ENCODE measurements at places on chromosomes 2 and 18. TPM values are rescaled to one million over a fixed set of nuclear protein-coding genes. Genes with fewer than 3 reads are reported as not detected.

GRCh38 chr2:237190966-237191713 lies 105.5 kb downstream of the COPS8 start:
- H3K4me1 ChIP-seq, result peaks cover 39% of the 10 kb centered on the region
- no peaks in the 10 kb centered on the region for H3K36me3 ChIP-seq
- H3K4me3 ChIP-seq, result no peak overlapping the region
- H3K27me3 ChIP-seq, result no peaks in the 10 kb centered on the region
- peak; percentile 73 for DNase-seq

GRCh38 chr2:3873899-3874298 lies 170.5 kb downstream of the DCDC2C start:
- H3K4me3 ChIP-seq, result no peak overlapping the region
- no peak for DNase-seq
- H3K36me3 ChIP-seq, result no peaks in the 10 kb centered on the region
- no peaks in the 10 kb centered on the region for H3K4me1 ChIP-seq

Gene MPHOSPH10
- 25.8 TPM for total RNA-seq

Gene ANAPC1
- 41.7 TPM for total RNA-seq

DNA sequence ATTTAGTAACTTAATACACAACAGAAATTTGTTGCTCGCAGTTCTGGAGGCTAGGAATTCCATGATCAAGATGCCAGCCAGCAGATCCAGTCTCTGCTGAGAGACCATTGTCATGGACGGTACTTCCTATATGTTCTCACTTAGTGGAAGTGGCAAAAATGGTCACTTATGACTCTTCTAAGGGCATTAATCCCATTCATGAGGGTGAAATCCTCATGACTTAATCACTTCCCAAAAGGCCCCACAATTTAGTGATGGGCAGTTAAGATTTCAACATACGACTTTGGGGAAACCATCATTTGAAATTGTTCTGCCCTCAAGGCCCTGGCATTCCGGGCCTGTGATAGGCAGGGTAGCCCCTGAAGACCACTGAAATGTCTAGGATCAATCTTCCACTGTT lies 23.0 kb downstream of the BZW1 start:
- no peaks in the 10 kb centered on the region for H3K27me3 ChIP-seq
- H3K27ac ChIP-seq, result no peak overlapping the region
- H3K36me3 ChIP-seq, result no peaks in the 10 kb centered on the region
- no peak overlapping the region for H3K4me3 ChIP-seq
- DNase-seq, result no peak

DNA sequence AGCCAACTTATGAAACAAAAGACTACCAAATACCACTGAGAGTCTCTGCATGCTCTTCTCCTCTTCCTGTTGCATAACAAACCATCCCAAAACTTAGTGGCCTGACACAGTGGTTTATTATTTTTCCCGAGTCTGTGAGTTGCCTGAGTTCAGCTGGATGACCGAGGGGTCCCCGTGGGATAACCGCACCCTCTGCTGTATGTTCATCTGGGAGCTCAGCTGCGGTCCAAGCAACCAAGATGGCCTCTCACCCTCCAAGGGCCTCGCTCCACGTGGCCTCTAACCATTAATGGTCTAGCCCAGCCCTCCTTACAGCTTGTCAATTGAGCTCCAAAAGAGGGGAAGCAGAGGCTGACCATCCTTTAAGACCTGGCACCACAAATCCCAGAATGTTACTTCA lies 17.1 kb downstream of the ITM2C start:
- peak; percentile 45 for DNase-seq
- H3K27me3 ChIP-seq, result no peaks in the 10 kb centered on the region

DNA sequence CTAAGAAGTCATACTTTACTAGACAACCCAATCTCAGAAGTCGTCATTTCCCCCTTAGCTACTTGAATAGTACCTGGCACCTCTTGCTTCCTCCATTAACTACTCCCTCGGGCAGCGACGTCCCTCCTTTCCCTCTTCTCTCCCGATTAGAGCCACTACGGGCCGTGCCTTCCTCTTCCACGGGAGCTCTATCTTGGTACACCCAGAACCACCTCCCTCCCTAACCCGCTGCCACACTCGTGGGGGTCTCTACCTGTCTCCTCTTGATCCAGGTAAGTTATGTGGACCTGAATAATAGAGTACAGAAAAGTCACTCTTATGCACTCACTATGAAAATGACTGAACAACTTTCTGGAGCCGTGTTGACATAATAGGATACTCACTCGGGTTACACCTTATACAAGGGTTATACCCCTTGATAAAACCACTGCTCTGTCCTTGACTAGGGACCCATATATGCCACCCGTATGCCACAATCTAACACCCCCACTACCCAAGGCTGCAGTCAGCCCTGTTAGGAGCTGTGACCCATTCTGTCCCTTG lies 595 bp upstream of the HDHD2 start:
- H3K4me1 ChIP-seq, result peaks cover 23% of the 10 kb centered on the region
- peak overlapping the region; percentile 66 for H3K4me3 ChIP-seq
- peaks cover 3% of the 10 kb centered on the region for H3K36me3 ChIP-seq
- H3K27me3 ChIP-seq, result no peaks in the 10 kb centered on the region
- DNase-seq, result no peak

- no peaks in the 10 kb centered on the region for H3K36me3 ChIP-seq
- no peak overlapping the region for H3K27ac ChIP-seq
- no peaks in the 10 kb centered on the region for H3K27me3 ChIP-seq
Observed at GRCh38 chr2:99877963-99878362, 264.4 kb downstream of the AFF3 start.

Gene MAP3K19
- total RNA-seq, result not detected

Gene UGT1A5
- total RNA-seq, result not detected

Gene POMC
- total RNA-seq, result 34.2 TPM

GRCh38 chr2:78845664-78846185 lies 179.8 kb upstream of the REG3G start:
- no peak overlapping the region for H3K27ac ChIP-seq
- no peak for DNase-seq
- H3K4me1 ChIP-seq, result no peaks in the 10 kb centered on the region

GRCh38 chr2:204187229-204188083 lies 250.9 kb downstream of the ICOS start:
- DNase-seq, result no peak
- H3K4me3 ChIP-seq, result no peak overlapping the region
- no peaks in the 10 kb centered on the region for H3K36me3 ChIP-seq

- H3K4me1 ChIP-seq, result no peaks in the 10 kb centered on the region
- DNase-seq, result no peak
- H3K4me3 ChIP-seq, result no peak overlapping the region
- H3K36me3 ChIP-seq, result no peaks in the 10 kb centered on the region
- H3K27ac ChIP-seq, result no peak overlapping the region
Observed at GRCh38 chr2:216959433-216959832, 99.6 kb upstream of the TNP1 start.
